Myocyte (in vitro differentiated cells): ENCODE measurements at places on chromosomes 1 and 21. TPM values are rescaled to one million over a fixed set of nuclear protein-coding genes. Genes with fewer than 3 reads are reported as not detected.

CRP gene
- total RNA-seq: not detected in 2 replicates

TFF1 gene
- not detected in 2 replicates for total RNA-seq

DIO1 gene
- not detected in 2 replicates for total RNA-seq

MFAP2 gene
- total RNA-seq: 1.3 and 1.7 TPM in 2 replicates

EIF4G3 gene
- 61.6 and 65.5 TPM in 2 replicates for total RNA-seq

IL24 gene
- not detected in 2 replicates for total RNA-seq

FCRL6 gene
- total RNA-seq: not detected in 2 replicates

ZNF648 gene
- total RNA-seq: not detected in 2 replicates

GRCh38 chr1:204192046-204192445 is 4.2 kb downstream of the KISS1 start:
- DNase-seq: no peak

DNA sequence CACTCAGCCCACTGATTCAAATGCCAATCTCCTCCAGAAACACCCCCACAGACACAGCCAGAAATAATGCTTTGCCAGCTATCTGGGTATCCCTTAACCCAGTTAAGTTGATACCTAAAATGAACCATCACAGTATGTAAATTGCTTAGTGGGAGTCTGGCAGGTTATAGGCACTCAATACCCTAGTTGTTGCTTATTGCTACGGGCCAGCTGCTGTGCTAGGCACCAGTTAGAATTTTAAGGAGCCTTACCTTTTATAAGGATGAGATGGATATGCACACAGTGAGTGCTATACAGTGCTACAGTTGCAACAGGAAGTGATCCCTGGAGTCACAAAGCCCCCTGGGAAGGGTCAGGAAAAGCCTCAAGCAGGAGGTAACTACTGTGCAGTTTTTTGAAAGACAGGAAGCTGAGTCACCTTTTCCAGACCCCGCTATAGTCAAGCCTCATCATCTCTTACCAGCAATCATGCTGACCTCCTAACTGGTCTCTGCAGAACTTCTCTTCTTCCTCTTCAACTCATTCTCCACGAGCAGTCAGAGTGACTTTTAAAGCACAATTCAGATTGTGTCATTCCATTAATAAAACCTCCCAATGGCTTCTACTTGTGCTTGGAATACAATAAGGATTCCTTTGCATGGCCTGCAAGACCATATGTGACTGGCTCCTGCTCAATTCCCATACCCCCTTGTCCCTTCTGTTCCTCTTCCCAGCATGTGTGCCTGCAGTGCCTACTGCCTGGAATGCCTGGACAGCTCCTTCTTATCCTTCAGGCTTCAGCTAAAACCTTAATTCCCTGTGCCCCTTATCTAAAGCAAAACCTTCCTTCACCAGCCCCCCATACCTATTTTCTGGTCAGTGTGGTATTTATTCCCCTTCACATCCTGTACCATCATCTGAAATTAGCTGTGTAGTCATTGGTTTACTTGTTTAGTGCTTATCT is 10.4 kb upstream of the TLR5 start:
- no peak for DNase-seq

- peak; percentile 94 for DNase-seq
Measured at GRCh38 chr1:27556781-27557595, 47.0 kb downstream of the AHDC1 start.

DNA sequence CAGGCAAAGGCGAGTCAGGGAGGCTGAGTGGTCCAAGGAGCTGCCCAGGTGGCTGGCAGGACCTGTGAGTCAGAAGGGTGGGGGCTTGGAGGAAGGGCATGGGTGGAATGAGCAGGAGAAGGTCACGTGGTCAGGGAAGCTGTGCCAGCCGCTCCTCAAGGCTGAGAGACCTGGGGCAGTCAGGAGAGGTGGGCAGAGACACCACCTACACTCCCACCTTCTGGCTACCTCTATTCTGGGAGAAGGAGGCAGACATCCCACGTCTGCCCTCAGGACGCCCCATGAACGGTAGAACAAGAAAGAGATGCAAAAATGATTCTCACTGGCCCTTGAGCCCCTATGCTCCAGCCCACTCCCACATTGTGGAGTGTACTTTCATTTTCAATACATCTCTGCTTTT is 151.8 kb upstream of the RAB4A start:
- no peak for DNase-seq

DNA sequence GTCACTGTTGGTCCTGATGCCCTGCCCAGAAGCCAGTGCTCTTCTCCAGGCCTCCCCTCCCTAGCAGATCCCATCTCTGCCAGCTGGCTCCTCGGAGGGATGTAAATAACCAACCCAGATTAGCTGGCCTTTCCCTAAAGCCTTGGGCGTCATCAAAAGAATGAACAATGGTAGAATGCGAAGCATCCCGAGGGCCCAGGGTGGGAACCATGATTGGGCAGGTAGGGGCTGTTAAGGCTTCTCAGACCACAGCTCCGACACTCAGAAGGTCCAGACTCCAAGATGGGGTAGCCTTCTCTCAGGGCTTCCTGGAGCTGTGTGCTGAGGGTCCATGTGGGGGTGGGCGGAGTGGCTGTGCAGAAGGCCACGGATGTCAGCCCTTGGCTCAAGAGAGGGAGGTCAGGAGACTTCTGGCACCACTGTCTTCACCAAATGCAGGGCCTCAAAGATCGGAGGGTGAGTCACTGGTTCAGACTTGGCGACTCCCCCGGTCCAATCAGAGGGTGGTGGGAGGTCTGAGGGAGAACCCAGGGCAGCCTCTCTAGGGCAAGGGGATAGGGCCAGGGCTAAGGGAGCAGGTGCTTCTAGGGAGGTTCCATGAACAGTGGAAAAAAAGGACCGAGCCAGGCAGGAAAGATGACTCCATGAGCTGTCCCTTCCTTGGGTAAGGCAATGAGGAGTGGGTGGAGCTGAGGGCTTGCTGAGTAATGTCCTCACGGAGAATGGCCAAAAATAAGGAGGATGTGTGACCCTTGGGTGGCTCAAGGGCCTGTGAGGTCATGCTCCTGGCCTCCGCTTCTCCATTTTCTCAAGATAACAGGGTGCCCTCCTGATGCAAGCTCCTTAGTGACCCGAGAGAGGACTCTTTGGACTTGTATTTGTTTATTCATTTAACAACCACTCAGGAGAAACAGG is 58.4 kb upstream of the EPS8L3 start:
- DNase-seq: peak; percentile 98

DNA sequence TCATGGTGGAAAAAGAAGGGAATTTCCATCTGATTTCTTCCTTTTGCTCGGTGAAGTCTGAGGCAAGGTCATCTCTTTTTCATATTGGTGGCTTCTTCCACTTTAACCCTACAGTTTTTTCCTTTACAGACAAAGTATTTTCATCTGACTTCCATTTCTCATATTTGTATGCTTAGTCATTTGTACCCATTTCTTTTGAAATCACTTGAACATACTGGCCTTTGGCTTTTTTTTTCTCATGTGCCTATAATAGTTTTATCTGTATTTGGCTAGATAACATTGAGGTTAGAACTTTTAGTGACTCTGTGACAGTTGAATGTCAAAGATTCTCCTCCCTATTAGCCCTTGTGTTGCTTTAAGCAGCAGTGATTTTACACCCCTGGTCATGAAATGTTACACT is 27.7 kb downstream of the IL12RB2 start:
- DNase-seq: no peak

DNA sequence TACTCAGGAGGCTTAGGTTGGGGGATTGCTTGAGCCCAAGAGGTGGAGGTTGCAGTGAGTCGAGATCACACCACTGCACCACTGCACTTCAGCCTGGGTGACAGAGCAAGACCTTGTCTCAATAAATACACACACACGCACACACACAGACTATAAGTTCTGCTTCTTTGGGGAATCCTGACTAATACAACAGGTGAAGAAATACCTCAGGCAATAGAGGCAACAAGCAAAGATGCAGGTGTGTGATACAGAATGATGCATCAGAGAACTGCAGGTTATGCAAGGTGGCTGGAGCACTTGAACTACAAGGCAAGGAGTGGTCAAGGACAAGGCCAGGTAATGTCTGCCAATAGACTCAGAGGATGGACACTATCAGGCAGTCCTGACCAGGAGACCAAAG is 117.6 kb upstream of the ZNF678 start:
- no peak for DNase-seq

DNA sequence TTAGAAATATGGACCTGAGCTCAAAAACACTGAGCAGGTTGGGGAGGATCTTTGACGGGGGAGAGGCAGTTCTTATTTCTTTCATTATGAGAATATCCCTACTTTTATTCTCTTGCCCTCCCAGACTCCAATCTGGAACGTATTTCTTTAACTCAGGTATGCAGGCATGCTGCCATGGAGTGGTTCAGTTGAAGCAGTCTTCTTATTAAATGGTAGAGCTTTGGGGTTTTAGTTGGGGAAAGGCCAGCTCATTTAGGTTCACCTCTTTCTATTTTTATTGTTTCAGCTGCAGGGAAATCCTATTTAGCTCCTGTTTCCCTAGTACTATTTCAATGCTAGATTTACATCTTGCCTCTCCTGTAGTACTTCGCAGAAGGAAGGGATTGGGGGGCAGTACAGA is 198.9 kb downstream of the TTLL7 start:
- no peak for DNase-seq

- DNase-seq: no peak
Measured at GRCh38 chr1:99850459-99851291, 514 bp downstream of the AGL start.

DNA sequence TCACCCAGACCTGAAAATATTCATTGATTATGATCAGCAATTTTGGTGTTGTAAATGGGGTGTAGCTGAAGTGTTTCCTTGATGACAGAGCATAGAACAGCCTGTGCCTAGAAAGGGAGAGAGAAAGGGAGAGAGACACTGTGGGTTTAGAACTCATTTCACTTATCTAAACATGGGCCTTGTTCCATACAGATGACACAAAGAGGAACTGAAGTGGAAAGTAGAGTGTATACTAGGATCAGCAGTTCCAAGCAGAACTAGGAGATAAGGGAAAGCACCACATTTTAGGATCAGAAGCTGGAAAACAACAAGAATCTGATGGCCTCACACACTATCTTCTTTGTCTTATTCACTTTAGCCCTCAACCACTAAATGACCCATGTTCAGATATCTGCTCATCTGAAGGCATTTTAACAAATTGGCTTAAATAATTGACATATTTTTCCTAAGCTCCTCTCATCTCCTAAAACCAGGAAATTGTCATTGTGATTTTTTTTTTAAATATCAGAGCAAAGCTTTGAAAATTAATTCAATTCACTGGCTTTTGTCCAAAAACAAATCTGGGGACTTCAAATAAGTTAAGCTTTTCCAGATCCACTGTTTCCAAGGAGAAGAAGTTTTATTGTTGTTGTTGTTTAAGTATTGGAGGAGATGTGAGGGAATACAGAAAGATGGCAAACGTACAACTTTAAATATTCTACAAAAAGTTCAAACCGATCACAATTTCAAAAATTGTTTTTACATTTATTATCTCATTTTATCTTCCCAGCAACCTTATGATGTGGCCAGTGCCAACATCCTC is 103.8 kb downstream of the LYPLAL1 start:
- no peak for DNase-seq

GRCh38 chr1:43924516-43924915 is 9.1 kb upstream of the ARTN start:
- no peak for DNase-seq

DNA sequence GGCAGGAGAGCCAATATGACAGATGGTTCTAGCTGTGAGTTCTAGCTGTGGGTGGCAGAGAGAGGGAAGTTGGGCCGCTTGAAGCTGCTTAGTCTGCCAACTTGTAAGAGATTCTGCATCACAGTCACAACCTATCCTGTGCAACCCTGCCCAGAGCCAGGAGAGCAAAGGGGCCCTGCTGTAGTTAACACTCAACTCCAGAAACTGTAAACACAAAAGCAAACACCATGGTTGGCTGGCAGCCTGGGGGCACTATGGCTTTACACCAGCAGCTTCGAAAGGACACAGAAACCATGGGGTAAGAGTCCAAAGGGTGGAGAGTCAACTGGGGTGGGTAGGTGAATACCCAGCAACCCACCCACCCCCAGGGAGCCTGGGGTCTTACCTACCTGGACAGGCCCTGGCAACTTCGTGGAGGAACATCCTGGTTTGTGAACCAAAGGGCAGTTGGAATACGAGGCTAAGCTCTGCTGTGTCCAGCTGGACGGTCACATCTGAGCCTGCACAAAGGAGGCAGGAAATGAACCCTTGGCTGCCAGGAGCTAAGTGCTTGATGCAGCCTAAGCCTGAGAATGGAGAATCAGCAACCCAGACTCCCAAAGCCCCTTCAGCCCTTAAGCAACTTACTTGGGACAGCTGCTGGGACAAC is 6.4 kb downstream of the INPP5B start:
- DNase-seq: no peak

DNA sequence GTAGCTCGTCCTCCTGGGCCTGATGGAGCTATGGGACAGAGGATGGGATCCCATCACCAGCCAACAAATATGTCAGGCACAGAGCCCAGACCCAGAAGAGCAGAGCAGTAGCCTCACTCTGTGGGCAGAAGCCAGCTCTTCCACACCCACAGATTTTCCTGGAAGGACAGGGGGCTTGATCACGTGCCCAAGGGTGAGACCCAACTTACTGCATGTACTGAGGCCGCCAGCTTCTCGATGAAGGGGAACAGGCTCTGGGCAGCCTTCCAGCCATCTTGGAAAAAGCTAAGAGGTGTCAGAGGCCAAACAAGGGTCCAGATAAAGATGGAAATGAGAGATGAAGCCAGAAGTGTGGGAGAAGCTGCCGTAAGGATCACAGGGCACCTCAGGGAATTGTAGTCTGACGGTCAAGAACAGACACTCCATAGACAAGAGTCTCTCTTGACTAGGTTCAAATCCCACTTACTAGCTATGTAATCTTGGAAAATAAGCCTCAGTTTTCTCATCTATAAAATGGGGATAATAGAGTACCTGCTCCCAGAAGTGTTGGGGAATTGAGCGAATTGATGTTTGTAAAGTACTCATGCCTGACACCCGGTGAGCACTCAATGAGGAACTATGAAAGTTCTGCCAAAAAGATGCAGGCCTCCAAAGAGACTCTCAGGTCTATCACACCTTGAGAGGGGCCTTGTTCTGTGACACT is 17.0 kb upstream of the TCEA3 start:
- no peak for DNase-seq

DNA sequence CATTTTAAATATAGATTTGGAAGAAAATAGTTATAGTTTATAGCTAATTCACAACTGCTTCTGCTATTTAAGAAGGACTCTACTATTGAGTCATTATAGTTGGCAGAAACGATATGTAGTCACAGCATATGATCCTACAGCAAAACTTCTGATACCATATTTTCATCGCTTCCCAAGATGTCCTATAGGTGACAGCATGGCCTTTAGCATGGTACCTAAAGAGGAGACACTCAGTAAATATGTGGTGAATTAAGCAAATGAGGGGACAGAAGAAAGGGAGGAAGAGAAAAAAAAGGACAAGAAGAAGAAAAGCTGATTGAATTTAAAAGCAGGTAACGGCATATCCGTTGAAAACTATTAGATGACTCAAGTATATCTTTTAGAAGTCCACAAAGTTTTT is 77.2 kb downstream of the PTGER3 start:
- DNase-seq: no peak

- no peak for DNase-seq
Measured at GRCh38 chr1:245301921-245302320, 147.1 kb downstream of the KIF26B start.

DNA sequence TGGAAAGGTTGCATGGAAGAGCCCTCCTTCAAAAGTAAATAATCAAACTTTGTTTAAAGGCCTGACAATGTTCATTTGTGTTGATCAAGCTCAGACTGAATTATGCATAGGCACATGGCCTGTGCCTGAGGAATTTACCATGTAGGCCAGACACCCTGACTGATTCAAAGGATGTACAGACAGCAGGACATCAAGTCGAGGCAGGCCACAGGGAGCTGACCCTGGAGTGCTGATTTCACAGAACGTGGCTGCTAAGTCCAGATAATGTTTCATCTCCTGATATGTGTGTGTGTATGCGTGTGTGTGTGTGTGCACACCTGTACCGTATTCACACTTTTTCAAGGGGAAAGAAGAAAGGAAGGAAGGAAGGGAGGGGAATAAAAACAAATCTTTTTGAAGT is 34.1 kb downstream of the NAV1 start:
- no peak for DNase-seq
